SJCRH30 (cell line): ENCODE measurements at places on chromosomes 3 and 15. TPM values are rescaled to one million over a fixed set of nuclear protein-coding genes. Genes with fewer than 3 reads are reported as not detected.

- H3K27ac ChIP-seq = no peak overlapping the region
- no peak for DNase-seq
- no peaks in the 10 kb centered on the region for H3K36me3 ChIP-seq
Observed at GRCh38 chr3:129919357-129919756, 25.8 kb upstream of the TMCC1 start.

GRCh38 chr3:108130236-108130635 is 39.4 kb upstream of the CD47 start:
- H3K4me1 ChIP-seq = peaks cover 35% of the 10 kb centered on the region
- H3K36me3 ChIP-seq = no peaks in the 10 kb centered on the region
- H3K27ac ChIP-seq = peak overlapping the region; percentile 39
- H3K4me3 ChIP-seq = no peak overlapping the region

Gene GTPBP8
- total RNA-seq = 36.6 and 37.6 TPM in 2 replicates

Gene LYZL4
- not detected in 2 replicates for total RNA-seq

DNA sequence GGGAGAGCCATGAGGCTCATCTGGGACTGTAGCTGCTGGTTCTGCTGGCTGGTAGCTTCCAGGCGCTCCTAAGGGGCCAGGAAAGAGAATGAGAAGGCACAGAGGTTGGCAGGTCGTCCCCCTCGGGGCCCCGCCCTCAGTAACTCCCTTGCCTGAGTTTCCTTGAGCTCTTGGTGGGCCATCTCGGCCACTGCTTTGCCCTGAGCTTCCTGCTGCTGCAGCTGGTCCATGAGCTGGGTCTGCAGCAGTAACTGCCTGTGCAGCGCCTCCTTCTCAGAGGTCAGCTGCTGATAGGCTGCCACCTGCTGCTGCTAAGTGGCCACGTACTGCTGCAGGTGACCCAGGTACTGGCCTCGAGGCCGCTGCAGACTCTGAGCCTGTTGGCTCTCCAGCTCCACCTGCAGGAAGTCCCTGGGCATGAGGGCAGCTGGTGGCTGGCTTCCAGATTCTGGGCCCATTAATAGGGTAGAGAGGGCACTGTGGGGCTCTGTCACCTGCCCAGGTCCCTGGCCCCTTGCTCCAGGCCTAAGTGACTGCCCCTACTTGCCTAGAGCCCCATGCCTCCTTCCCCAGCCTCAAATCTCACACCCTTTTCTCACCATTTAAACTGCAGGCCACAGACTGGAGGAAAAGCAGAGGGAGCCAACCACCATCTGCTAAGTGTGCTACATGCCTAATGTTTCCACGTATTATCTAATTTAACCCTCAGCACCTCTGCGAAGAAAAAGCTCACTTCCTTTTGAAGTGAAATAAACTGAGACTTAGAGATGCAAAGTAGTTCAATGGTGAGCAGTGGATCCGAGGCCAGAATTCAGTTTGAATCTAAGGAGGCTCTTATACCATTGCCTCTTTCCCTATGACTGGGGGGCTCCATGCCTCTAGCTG is 10.8 kb upstream of the VPS33B start:
- H3K27ac ChIP-seq = no peak overlapping the region
- no peaks in the 10 kb centered on the region for H3K4me1 ChIP-seq
- DNase-seq = no peak
- H3K36me3 ChIP-seq = no peaks in the 10 kb centered on the region
- peaks cover 31% of the 10 kb centered on the region for H3K27me3 ChIP-seq

Gene TMEM45A
- 28.3 and 30.2 TPM in 2 replicates for total RNA-seq
